NCI-H1417 treated with DMSO at 0.1 percent for 48 hours (cell line): ENCODE measurements at places on chromosomes 13 and 19.

- no peak for DNase-seq
These were observed 2.6 kb downstream of the MED26 start for GRCh38 chr19:16625163-16625958.

GRCh38 chr19:49957262-49957915 lies 3.6 kb downstream of the SIGLEC11 start:
- no peak for DNase-seq

- DNase-seq = no peak
These were observed 19.6 kb downstream of the MOB3A start for GRCh38 chr19:2076526-2076944.

DNA sequence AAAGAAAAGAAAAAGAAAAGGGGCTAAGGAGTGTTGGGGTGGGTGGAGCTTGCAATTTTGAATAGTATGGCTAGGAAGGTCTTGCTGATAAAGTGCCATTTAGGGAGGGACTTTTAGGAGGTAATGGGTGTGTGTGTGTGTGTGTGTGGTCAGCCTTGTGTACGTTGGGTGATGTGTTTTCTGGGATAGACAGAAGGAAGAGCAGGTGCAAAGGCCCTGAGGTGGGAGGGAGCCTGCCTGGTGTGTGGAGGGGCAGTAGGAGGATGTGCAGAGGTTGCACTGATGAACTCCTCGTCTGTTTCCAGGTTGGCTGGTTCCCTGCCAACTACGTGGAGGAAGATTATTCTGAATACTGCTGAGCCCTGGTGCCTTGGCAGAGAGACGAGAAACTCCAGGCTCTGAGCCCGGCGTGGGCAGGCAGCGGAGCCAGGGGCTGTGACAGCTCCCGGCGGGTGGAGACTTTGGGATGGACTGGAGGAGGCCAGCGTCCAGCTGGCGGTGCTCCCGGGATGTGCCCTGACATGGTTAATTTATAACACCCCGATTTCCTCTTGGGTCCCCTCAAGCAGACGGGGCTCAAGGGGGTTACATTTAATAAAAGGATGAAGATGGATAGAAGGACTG lies 30.5 kb upstream of the ADGRE1 start:
- no peak for DNase-seq

- DNase-seq = no peak
These were observed 777.1 kb downstream of the LIG4 start for GRCh38 chr13:107438251-107438650.

- DNase-seq = no peak
These were observed 894.3 kb upstream of the PCDH20 start for GRCh38 chr13:62309904-62310303.

GRCh38 chr13:46134961-46135522 lies 30.2 kb upstream of the CPB2 start:
- no peak for DNase-seq

GRCh38 chr13:102440259-102440936 lies 38.5 kb upstream of the FGF14 start:
- no peak for DNase-seq

GRCh38 chr19:32296694-32297093 lies 48.7 kb upstream of the ZNF507 start:
- no peak for DNase-seq

GRCh38 chr13:35499676-35500075 lies 23.2 kb upstream of the MAB21L1 start:
- DNase-seq = no peak

DNA sequence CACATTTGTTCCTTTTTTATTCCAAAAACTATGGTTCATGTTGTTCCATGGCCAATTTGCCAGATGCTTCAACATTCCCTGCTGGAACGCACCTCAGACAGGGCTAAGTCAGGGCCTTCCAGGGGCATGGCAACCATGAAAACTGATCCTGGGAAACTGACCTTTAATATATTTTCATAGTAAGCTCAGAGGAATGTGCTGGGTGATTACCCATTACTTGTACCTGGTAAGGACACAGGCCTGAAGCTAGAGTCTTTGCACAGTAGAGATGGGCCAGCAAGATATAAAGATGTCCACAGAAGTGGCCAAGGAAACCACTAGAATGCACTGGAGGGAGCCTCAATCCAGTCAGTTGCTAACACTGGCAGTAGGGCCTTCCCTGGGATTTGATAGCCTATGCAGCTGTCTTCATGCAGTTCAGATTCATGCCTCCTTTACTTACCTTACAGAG lies 353.1 kb downstream of the ENOX1 start:
- no peak for DNase-seq

- no peak for DNase-seq
These were observed 9.3 kb upstream of the RCBTB2 start for GRCh38 chr13:48542138-48542537.

- no peak for DNase-seq
These were observed 9.2 kb downstream of the RFC3 start for GRCh38 chr13:33827139-33827538.

- no peak for DNase-seq
These were observed 501 bp downstream of the GTPBP3 start for GRCh38 chr19:17337675-17338432.

DNA sequence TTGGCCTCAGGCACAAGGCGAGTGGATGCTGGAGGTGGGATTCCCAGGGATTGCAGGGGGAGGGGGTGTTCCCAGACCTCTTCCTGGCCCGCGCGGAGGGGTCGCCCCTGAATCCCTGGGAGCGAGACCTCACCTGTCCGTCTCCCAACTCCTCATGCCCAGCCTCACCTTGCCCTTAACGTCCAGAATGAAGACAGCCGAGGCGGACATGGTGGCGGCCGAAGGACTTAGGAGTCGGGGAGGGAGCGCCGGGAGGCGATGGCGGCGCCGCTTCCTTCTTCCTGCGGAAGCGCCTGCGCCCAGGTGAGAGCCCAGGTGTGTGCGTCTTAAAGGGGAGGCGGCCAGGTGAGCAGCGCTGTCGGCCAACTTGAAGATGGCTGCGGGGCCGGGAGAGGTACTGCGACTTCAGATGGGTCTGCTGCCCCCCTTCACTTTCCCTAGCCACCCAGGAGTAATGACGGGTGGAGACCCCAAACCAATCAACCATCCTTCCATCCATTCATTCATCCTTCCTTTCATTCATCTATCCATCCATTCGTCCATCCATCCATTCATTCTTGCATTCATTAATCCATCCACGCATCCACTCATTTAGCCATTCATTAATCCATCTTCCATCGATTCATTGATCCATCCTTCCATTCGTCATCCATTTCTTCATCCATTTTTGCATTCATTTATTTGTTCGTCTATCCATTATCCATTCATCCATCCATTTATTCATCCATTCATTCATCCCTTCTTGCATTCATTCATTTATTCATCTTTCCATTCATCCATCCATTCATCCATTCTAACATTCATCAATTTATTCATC lies at the start of gene AP1M2:
TSS of gene AP1M2 (minus strand) at position 291 of the 817 bp plus-strand sequence. CDS start at position 210, 81 bp downstream.
- DNase-seq = peak; percentile 15

GRCh38 chr13:28710161-28710560 lies 8.6 kb downstream of the SLC46A3 start:
- DNase-seq = no peak

- no peak for DNase-seq
These were observed 43.9 kb downstream of the CAB39L start for GRCh38 chr13:49399801-49400472.

- DNase-seq = peak; percentile 60
These were observed 167.2 kb downstream of the NDFIP2 start for GRCh38 chr13:79648191-79648590.

DNA sequence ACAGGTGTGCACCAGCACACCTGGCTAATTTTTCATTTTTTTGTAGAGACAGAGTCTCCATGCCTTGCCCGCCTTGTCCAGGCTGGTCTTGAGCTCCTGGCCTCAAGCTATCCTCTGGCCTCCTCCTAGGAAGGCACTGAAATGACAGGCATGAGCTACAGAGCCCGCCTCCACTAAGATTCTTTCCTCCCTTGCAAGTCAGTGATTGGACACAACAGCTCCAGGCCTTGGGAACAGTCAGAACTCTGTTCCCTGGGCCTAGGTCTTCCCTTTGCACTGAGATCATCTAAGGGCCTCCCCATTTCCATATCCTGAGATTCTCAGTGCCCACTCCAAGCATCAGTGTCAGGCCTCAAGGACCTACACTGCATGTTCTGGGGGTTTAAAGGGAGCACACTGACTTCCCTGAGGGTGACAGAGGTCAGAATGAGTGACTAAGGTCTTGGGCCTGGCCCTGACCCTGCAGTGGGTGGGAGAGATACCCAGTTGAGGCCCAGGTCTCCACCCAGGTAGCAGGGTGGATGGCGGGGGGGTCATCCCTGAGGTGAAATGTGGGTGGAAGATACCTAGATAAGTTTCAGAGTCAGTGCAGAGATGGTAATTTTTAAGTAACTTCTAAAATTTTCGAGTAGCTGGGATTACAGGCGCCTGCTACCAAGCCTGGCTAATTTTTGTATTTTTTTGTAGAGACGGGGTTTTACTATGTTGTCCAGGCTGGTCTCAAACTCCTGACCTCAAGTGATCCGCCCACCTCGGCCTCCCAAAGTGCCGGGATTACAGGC lies 17.3 kb upstream of the ERCC1 start:
- no peak for DNase-seq

- DNase-seq = no peak
These were observed 137.0 kb downstream of the SLITRK6 start for GRCh38 chr13:85662186-85662585.

GRCh38 chr19:38890686-38891085 lies 8.7 kb downstream of the SIRT2 start:
- DNase-seq = no peak

- no peak for DNase-seq
These were observed 174.0 kb downstream of the DCT start for GRCh38 chr13:94305463-94305862.

DNA sequence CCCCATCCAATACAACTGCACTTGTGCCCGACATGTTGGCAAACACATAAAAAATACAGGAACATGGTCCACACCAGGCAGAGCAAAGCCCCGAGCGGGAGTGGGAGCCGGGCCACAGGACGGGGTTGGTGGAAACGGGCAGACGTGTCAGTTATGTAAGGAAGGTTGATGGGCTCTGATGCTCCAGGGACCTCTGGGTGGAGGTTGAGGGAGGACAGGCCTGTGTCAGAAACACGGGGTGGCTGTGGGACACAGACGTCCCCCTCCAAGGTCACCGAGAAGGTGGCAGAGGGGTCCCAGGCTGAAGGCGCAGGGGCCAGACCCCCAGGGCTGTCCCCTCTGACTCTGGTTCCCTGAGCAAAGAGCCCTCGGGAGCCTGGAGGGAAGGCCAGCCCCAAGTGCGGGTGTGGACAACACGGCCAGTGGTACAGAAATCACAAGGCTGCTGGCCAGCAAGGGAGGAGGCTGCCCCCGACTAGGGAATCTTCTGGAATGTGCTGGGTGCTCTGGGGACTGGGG lies 31.4 kb upstream of the C13orf46 start:
- DNase-seq = no peak

DNA sequence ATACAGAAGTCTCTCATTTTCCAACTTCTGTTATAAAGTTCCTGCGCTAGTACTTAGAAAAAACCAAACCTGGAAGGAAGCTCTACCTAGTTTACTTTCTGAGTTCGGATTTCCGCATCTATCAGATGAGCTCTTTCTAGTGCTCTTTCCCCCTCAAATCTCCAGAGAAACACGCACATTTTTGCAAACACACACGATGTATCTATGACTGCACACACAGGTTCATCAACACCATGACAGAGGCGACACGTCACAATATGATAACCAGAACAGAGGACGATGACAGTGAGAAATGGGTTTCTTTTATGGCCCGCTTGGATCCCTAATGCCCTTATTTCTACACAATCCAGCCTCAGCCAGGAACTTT lies 629 bp upstream of the LRRC63 start:
- DNase-seq = no peak

DNA sequence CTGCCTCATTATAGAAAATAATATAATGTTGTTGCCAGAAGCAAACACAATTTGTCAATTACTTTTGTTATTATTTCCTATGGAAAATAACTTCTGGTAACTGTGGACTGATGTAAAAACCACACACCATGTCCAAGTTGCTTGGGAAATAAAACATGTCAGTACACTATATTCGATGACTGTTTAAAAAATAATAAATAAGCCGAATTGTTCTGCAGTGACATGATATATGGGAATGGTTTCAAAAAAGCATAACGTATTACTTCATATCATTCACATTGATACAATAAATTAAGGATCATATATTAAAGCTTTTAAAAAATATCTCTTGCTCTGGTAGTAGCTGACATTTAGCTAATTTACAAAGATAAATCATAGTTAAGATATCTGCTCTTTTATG lies 2062.1 kb downstream of the PCDH9 start:
- DNase-seq = no peak

DNA sequence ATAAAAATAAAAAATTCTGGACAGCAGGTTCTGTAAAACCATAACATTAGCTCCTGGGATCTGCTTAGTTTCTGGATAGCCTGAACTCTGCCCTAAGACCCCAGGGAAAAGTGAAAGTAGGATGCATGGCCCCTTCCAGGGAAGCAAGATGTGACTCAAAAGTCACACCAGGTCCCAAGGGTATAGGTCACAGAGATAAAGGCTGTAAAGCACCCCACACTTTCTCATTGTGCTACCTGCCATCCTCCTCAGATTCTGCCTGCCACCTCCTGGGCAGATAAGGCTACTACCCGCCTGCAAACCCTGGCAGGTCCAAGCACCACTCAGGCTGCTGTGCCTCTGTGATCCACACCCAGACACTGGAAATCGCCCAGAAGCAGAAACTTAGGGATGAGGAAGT lies 20.6 kb downstream of the FFAR2 start:
- no peak for DNase-seq

GRCh38 chr13:30457306-30457891 lies 8.3 kb downstream of the HMGB1 start:
- DNase-seq = no peak

DNA sequence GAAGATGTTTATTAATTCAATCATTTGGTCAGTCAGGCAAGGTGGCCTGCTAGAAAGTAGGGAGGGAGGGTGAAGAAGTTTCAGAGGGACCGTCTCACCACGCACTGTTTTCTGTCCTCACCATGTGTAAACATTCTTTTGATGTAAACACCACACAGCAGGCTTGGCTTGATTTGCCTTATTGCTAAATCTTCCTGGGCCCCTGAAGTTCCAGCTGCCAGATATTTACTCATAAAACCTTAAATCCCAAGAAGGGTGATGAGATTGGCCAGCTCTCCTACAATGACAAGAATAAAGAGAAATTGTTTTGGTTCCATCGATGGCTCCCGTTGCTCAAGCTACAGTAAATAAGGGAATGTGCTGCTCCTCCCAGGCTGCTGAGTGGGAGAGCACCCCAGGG lies 198.2 kb upstream of the TMTC4 start:
- DNase-seq = no peak

- no peak for DNase-seq
These were observed 767 bp upstream of the GPR18 start for GRCh38 chr13:99258946-99259345.

DNA sequence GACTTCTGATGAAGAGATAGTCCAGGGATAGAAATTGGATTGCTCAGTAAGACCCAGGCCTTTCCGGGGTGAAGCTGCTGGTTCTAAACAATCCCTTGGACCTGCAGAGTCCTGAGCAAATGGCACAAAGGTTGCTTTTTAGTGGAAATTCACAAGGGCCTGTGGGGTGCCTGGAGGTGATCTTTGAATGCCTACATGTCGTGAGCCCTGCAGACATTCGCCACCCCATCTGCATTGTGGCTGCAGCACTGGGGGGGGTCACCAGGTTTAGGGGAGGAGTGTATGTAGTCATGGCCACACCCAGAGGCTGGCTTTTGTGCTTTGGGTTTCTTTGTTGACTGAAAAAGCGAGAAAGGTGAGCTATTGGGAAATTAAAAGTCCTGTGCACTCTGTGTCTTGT lies 41.4 kb downstream of the SLC7A9 start:
- no peak for DNase-seq

- DNase-seq = no peak
These were observed 3.0 kb downstream of the DHX34 start for GRCh38 chr19:47352095-47352494.
